ENCODE measurements at places on chromosomes 5 and 9.

DNA sequence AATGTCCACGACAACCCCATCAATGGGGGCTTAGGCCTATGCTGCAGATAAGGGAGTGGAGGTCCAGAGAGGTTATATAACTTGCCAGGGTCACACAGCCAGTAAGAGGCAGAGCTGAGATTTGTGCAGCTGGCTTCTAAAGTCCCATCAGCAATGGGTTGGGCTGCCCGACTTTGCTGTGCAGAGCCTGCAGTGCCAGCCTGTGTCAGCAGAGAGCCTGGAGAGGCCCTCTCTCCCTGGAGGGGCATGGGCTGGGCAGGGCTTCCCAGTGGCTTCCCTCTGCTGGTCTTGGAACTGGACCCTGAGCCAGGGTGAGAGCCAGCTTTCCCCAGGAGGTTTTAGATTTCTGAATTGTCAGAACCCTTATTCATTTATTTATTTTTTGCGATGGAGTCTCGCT, 77.2 kb upstream of the RAPGEF1 start:
- no peak for DNase-seq

- DNase-seq = no peak
These were observed 128.9 kb downstream of the CCDC192 start for GRCh38 chr5:127832067-127832466.

DNA sequence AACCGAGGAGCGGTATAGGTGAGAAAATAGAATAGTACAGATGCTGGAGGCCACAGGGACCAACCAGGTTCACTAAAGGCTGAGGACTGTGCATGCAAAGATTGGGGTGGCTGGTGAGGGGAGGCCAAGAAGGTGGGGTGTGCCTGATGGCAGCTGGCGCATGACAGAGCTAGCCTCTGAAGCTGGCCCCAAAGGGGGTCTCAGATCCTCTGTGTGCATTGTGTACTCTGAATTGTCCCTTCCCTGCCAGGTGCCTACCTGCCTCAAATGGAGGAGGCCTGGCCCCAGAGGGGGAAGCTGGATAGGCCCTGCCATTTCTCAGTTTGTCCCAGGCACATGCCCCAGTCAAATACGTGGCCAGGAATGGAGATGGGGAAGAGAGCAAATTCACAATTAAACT, 63.1 kb downstream of the CRB2 start:
- no peak for DNase-seq

DNA sequence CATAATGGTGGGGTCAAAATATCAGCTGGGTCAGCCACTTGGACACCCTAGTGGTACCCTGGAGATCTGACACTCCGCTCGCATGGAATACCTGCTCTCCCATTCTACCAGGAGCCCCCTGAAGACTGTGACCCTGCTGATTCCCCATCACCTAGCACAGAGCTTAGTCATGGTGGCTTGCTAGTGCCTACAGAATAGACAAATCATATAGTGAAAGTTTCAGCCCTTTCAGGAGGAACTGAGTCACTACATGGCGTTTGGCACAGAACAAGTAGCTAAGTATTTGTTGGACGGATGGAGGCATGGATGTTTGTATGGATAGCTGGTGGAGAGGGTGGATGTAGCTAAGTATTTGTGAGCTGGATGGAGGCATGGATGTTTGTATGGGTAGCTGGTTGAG, 65.3 kb downstream of the LMX1B start:
- DNase-seq = no peak

DNA sequence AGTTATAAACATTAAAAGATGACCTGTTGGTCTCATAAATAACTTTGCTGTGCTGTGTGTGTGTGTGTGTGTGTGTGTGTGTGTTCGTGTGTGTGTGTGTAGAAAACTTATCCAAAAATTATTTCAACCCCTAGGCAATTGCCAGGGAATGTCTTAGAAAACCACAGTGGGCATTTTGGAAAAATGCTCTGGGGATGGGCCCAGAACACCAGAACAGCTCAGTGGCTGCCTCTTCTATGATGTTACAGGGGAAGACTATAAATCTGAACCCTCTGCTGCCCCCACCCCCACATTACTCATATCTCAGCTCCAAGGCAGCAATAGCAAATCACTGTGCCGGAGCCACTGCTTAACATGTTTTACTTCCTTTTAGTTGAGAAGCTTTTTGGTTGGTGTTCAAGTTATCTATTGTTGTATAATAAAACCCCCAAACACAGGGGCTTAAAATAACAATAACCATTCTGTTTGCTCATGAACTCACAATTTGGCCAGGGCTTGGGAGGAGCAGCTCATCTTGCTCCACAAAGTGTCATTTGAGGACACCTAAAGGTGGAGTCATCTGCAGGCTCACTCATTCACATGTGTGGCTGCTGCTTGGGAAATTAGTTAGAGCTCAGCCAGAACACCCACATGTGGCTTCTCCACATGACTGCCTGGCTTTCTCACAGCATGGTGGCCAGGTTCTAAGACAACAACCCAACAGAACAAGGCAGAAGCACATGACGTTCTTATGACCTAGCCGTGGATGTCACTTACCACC, 40.4 kb downstream of the ACTBL2 start:
- peak; percentile 10 for DNase-seq

DNA sequence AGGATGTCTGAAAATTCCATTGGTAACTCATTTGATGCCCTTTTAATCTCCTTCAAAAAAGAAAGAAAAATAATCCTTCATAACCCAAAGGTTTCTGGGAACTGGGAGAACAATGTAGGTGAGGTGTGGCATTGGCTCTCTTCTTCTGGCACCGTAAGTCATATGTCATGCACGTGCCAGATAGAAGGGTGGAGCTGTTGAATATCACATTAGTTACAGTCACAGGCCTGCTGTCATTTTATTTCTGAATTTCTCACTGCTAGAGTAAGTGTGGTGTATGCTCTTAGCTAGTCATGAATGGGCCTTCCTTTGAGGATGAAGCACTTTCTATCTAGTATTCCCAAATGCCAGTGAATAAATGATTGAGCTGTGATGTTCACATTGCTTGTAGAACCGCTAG, 201.8 kb upstream of the SGCD start:
- DNase-seq = no peak

- DNase-seq = no peak
These were observed 98.5 kb downstream of the SYK start for GRCh38 chr9:90900130-90900529.

DNA sequence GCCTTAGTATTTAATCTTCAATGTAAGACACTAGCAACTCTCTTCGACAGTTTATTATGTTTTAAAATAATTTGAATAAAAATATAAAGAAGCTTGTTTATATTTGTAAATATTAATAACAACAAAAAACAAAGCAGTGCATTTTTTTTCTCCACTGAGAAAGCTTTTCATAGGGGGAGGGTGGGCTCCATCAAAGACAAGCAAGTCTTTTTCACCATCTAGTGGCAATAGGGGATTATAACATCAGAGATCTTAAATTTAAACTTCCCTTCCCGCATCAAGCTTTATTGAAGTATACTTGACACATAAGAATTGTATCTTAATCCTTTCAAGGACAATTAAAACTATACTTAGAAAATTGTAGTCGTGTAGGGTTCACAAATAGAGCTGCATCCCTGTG, 9.3 kb upstream of the OR13F1 start:
- no peak for DNase-seq

All from stimulated activated CD4-positive, alpha-beta T cell treated with anti-CD3 and anti-CD28 coated beads, Interleukin-15, amount 100 ng/mL, for 48 hours (primary cell).